Left lung (tissue), 14 donors: ENCODE measurements at places on chromosomes 12 and 14. TPM values are rescaled to one million over a fixed set of nuclear protein-coding genes. Genes with fewer than 3 reads are reported as not detected.

Gene IFI27
- polyA plus RNA-seq: 11.6 TPM

Gene SRRM4
- polyA plus RNA-seq: 0.39 TPM

Gene LMNTD1
- polyA plus RNA-seq: 0.35 TPM

Gene DERA
- 28.8 TPM for polyA plus RNA-seq

Gene ASB2
- polyA plus RNA-seq: 1.5 TPM

Gene OLR1
- polyA plus RNA-seq: 1.0 TPM

Gene HECTD1
- polyA plus RNA-seq: 194 TPM

Gene IFNG-AS1
- polyA plus RNA-seq: not detected

Gene NPFF
- polyA plus RNA-seq: not detected

Gene DGKA
- polyA plus RNA-seq: 47.6 TPM

Gene CELA1
- not detected for polyA plus RNA-seq

Gene P3H3
- 21.1 TPM for polyA plus RNA-seq

Gene ANKRD52
- 40.1 TPM for polyA plus RNA-seq

Gene SALL2
- 34.5 TPM for polyA plus RNA-seq
